Liver (tissue), 10 donors: ENCODE measurements at places on chromosomes 1 and 21.

- no peak for DNase-seq
These were observed 20.5 kb downstream of the HSPG2 start for GRCh38 chr1:21916447-21917238.

DNA sequence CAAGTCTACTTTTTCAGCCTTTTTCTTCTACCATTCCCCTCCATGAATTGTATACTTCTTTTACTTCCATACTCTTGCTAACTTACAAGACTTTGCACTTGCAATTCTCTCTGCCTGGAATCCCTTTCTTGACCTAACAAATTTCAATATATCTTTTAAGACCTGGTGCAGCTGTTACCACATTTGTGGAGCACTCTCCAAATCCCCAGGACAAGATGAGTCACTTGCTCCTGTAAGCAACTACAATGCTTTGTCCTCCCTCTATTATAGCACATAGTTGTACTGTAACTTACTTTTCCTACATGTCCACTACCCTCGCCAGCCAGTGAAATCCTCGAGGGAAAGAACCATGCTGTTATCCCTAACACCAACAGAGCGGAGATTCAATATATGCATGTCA is 43.1 kb downstream of the WARS2 start:
- no peak for DNase-seq

- no peak for DNase-seq
These were observed 67.7 kb downstream of the NAV1 start for GRCh38 chr1:201606623-201607022.

- no peak for DNase-seq
These were observed 21.4 kb downstream of the SPSB1 start for GRCh38 chr1:9314111-9314510.

GRCh38 chr1:246001142-246001836 is 505.8 kb downstream of the SMYD3 start:
- no peak for DNase-seq

GRCh38 chr1:25550155-25550506 is 6.7 kb downstream of the LDLRAP1 start:
- no peak for DNase-seq

- DNase-seq, result no peak
These were observed 50.2 kb upstream of the DNAH14 start for GRCh38 chr1:224879162-224879803.

DNA sequence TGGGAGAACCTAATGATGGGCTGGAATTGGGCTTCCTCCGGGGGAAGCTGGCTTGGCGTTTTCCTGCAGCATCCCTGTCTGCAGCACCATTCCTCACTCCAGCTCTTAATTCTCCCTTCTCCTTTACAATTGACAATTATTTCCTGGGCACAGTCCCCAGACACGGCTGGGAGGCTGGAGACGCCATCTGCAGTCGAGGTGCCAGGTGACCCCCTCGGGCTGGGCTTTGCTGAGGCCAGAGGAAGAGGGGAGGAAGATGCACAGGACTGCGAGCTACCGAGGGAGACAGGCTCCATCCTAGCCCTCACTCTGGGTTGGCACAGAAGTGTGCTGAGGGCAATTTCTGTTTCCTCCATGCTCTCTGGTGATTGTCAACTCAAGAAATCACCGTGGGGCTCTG is 453.8 kb downstream of the PTPRU start:
- no peak for DNase-seq

- DNase-seq, result no peak
These were observed 44.3 kb upstream of the H6PD start for GRCh38 chr1:9190234-9190633.

DNA sequence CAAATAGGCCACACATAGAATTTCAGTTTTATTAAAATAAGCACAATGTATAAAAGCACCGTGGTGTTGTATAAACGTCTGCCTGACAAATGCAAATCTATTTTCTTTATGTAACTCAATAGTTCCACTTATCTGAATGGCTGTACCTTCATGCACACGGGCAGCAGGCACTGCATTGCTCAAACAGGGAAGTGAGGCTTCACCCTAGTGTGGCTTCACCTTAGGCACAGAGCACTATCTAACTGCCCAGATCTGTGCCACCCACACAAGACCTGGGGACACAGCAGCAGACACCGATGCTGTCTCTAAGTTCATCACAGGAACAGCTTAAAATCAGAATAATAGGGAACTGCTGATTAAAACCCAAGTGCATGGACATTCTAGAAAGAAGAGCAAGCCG is 6.0 kb upstream of the KNCN start:
- DNase-seq, result no peak

DNA sequence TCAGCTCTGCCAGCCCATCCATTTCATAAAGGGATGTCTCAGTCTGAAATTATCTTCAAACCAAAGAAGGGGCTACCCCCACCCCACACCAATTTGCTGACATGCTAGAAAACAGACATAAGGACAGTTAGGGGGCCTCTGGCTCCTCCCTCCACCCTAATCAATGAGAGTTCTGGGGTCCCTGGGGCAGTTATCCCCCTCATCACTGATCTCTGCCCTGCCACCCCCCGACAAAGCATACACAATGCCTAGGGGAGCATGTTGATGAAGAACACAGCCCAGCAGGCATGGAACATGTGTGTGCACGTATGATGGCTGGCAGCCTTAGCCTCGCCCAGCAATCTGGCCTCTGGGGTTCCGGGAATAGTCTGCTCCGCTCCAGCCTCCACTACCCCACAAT is 58.9 kb downstream of the RHBG start:
- no peak for DNase-seq

DNA sequence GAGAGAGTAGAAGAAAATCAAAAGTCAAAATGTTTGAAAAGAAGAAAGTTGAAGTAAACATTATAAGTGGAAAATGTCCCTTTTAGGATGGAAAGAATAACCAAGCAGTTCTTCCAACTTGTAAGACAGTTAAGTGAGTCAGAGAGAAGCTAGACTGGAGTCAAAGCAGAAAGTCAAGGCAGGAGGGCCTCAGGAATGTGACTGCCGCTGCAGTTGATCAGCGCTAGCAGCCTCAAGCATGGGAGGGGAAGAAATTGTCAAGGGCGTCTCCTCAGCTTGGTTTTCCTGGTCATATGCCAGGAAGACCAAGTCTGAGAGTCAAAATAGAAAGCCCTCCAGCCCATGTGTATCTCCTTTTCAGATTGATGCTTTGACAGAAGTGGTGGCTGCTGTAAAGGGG is 23.2 kb downstream of the HAO2 start:
- DNase-seq, result no peak

GRCh38 chr1:114956570-114956969 is 73.1 kb upstream of the TSHB start:
- DNase-seq, result no peak

DNA sequence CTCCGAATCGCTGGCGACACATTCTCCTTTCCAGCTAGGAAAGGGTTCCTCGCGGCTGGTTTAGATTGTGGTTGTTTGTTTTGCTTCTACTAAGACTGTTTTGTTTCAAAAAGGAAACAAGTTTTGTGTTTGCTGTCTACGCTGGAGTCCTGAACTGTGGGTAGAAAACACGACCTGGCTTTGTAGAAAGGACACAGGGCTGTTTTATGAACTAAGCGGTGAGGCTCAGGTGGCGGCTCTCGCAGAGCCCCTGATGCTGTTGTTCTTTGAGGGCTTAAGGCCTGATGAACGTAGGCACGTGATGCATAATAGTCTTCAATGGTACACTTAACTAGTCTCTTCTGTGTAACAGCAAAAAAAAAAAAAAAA is 27.0 kb upstream of the FHAD1 start:
- no peak for DNase-seq

- no peak for DNase-seq
These were observed 50.8 kb upstream of the BOLA1 start for GRCh38 chr1:149848340-149849110.

- DNase-seq, result no peak
These were observed 54.8 kb upstream of the MUTYH start for GRCh38 chr1:45395051-45395450.

- DNase-seq, result no peak
These were observed 36.6 kb downstream of the RUNX3 start for GRCh38 chr1:24893431-24893830.

DNA sequence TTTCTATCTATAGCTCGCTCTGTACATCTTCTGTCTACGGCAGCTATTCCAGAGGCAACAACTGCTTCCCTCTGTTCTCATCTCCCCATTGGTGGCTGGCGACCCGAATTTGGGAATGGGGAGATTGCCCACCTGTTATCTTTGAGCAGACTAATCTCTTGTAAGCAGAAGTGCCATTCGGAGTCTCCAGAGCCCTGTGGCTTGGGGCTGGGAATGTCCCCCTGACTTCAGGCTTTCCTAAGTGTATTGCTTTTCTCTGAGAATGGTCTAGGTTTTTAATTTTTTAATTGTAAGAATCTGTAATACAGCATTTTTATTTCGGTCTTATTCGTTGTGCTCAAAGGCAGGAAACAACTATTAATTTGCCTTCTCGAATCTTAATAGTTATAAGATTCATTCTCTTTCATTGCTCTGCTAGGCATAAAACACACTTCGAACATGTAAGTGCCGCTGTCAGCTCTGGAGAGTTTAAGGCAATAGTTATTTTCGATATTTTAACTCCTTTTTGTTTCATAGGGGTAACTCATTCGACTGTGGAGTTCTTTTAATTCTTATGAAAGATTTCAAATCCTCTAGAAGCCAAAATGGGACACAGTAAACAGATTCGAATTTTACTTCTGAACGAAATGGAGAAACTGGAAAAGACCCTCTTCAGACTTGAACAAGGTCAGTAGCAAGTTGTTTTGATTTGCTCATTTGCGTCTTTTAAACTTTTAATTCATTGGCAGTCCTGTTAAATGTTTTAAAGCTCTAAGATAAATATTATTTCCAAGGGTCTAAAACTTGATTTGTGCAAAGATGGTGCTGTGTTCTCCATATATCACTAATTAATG is 514 bp downstream of the AGL start:
- no peak for DNase-seq

DNA sequence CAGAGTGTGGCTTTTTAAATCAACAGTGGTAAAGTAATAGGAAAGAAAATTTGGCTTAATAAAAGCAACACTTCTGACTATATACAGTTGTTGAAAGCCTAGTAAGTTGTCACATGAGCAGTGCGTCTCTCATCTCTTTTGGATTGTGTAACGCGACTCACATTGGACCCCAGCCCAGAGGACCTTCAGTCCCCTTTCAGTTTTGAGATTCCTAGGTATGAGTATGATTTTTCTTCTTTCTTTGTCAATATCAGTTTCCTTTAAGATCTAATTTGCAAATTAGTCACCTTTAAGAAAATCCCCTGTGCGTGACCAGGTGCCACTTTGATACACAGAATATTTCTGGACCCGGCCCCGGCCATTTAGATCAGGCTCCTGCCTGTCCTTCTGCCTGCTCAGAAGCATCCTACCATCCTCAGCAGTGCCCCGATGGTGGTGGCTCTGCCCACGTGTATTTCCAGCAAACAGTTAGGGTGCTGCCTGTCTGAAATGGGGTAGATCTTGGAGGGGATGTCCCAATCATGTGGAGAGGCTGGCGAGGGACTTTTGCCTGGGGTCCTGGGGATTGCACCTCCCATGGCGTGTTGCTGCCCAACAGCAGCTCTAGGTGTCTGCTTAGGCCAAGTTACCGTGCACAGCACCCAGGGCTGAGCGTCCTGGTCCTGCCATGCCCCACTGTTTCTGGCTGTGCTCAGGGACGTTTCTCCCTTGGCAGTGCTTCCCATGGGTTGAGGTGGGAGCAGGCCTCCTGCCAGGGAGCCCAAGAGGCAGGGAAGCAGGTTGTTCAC is 21.1 kb downstream of the SNAP47 start:
- no peak for DNase-seq

DNA sequence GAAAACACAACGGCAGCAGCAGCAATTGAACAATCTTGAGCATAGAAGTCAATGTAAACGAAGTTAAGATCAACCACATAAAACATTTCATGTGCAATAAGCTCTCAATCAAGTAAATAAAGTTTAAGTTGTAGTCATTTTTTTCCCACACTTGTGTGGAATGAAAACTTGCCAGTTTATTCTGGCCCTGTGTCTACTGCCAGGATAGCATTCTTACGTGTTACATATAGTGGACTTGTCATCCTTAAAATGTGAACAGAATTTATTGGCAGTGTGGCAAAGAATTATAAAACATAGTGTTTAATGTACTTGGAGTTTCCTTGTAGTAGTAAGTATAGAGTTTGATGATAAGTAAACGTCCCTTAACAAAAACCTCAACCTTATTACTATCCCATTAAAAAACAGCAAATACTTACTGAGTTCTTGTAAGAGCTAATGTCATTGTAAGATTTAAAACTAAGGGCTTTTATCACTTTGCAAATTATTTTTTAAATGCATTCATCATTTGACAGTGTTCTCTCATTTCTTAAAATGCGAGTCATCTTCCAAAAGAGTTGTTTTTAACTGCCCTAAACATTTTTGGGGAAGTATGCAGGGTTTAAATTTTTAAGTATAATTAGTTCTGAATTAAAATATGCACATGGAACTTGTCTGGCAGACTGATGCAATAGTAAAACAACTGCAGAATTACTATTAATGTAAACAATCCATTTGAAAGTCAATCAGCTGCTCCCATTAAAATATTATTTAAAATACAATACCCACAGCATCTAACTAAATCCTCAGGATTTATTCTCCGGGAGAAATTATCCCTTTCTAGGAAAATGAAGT is 7.9 kb downstream of the COX20 start:
- DNase-seq, result no peak

DNA sequence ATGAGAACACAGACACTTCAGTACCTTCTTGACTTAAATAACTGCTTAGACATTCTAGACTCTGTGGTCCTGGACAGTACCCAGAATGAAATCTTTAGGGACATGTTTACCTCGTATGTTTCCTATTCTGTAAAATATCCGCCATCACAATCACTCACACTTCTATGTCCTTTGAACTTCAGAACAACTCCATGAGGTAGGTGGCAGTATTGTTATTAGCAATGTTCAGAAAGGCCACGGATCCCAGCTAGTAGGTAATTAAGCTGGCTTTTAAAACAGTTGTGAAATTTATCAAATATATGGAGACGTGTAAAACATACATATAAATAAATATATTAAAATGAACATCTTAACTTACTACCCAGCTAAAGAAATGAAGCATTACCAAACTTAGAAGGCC is 83.4 kb downstream of the CACHD1 start:
- DNase-seq, result no peak

DNA sequence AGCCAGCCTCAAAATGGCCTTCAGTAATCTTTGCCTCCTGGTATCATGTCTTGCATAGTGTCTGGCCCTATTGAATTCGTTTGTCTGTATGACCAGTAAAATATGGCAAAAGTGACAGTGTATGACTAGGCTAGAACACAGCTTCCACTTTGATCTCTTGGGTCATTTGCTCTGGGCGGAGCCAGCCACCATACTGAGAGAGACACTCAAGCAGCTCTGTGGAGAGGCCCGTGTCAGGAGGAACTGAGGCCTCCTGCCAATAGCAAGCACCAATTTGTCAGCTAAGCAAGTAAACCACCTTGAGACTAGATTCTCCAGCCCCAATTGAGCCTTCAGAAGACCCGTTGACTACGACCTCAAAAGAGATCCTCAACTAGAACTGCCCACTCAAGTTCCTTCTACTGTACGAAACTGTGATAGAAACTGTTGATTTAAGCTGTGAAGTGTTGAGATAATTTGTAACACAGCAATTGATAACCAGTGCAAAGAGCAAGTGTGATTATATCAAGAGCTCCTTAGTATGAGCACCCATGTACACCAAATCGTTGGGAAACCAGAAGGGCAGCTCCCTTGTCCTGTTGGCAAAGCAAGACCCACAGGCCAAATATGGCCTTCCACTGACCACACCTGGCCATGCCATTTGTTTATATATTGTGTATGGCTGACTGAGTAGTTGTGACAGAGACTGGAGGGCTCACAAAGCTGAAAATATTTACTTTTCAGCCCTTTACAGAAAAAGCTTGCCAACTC is 52.7 kb upstream of the SERBP1 start:
- DNase-seq, result no peak

GRCh38 chr1:190699165-190699564 is 221.5 kb upstream of the BRINP3 start:
- no peak for DNase-seq
